ENCODE measurements at places on chromosomes 7 and 10.

GRCh38 chr10:24862589-24862988, 89.8 kb downstream of the PRTFDC1 start:
- DNase-seq, result no peak

DNA sequence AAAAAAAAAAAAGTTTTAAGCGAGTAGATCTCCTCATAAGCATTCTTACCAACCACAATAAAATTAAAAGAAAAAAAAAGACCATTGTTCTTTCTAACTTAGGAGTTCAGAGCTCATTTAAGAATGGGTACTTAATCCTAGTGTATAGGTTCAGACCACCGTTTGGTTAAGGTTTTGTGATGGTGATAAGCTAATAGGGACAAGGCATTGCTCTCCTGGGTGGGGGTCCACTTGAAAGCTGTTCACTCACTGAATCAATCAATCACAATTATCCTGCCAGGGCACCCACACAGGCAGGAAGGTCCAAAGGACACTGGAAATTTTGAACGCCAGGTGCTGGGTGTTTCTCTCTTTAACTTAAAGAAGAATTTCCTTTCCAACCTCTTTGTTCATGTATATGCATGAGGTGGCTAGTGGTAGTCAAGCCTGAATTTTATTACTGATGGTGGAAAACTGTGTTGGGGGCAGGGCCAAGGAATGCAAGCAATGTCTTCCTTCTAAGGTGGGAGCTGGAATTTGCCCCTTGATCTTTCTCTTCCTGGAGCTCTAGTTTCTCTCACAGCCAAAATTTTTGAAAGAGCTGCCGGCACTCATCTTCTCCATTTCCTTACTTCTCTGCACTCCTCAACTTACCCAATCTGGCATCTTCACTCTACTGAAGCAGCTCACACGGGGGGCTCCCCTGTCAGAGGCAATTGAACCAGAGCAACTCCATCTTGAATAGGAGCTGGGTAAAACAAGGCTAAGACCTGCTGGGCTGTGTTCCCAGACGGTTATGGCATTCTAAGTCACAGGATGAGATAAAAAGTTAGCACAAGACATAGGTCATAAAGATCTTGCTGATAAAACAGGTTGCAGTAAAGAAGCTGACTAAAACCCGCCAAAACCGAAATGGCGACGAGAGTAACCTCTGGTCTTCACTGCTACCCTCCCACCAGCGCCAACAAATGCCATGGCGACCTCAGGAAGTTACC, 7.5 kb upstream of the FAM131B start:
- no peak for DNase-seq

DNA sequence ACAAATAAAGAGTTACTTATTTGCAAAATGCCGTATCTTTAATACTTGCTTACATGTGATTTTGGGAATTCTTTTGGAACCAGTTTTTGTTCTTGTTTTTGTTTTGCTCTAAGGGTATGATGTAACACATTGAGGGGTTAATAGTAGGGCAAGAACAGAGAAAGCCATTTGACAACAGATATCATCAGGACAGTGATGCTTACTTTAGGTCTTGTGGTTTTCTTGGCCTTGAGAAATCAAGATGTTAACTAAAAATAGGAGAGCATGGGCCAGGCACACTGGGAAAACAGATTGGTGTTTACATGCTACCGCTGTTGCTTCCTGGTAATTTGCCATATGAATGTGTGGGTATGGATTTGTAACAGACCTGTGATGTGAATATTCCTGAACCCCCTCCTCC, 3.7 kb downstream of the SAMD8 start:
- DNase-seq, result no peak

DNA sequence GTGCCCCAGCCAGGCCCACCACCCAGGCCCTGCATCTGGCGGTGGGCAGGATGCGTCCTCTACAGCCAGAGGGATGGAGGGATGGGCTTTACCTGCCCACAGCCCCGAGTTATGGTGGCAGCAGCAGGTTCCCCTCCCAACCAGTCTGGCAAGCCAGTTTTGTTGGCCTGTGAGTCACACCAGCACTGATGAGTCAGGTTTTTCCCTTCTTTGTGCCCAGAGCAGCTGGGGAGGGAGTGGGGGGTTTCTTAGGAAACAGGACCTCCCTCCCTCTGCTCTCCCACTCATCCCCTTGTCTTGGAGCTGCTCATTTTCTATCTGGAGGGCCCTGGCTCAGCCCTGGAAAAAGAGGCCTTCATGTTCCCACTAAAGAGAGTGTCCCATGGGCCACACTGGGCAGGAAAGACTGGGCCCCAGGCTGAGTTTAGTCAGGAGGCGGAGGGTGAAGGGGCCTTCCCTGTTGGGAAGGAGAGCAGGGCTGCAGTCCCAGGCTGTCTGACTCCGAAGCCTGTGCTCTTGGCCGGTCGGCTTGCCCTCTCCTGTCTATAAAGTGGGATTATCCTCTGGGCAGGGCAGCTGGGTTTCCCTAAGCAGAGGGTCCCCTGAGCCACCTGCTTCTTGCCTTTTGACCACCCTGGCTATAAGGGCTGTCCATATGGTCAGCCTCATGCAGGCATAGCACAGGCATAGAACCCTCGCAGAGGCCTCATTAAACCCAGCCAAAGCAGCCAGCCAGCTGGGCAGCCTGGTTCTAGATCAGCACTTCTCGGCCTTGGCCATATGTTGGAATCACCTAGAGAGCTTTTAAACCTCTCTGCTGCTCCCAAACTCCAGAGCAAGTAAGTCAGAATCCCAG, 30.2 kb upstream of the ANKRD2 start:
- DNase-seq, result no peak

- no peak for DNase-seq
Measured at GRCh38 chr10:58867683-58868082, 308.8 kb upstream of the PHYHIPL start.

- DNase-seq, result no peak
Measured at GRCh38 chr7:151271699-151272355, 23.3 kb upstream of the SMARCD3 start.

Data from NCI-H187 treated with DMSO at 0.1 percent for 48 hours (cell line).